ENCODE measurements at places on chromosomes 3 and 15.

- DNase-seq: no peak
These were observed 36.6 kb downstream of the RUBCN start for GRCh38 chr3:197700095-197700494.

GRCh38 chr15:91921843-91922198, 68.3 kb downstream of the SLCO3A1 start:
- no peak for DNase-seq

DNA sequence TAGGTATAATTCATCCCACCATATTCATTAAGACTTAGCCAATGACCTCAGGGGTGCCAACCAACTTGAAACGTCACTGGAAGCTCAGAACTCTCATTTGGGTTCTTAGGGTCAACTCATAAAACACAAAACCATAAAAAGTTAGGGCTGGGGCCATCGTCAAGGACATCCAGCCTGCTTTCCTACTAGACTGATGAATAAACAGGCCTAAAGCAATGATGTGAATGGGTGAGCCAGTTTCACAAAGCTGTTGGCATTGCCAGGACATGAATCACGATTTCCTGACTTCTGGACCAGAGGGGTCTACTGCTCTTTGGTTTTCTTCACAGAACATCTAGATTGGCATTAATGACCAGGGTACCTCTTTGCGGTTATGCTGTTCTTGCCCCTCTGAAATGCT, 64.7 kb downstream of the EOMES start:
- DNase-seq: no peak

- no peak for DNase-seq
These were observed 77.6 kb upstream of the RAP2B start for GRCh38 chr3:153084431-153084830.

DNA sequence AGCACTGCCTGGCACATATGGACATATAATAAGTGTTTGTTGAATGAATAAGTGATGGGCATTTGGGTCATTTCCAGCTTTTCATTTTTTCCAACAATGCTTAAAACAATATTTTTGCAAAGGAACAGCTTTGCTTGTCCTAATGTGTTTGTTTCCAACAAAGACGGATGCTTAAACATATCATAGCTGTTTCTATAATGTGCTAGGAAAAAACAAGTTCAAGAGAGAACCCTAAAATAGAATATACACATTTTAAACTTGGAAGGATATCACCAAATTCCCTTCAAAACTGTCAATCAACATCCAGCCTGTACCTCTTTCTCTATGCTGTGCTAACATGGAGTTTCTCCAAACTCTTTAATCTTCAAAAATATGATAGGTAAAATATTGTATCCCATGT, 224.5 kb upstream of the WNT5A start:
- no peak for DNase-seq

GRCh38 chr15:81001152-81002008, 657 bp downstream of the TLNRD1 start:
- DNase-seq: peak; percentile 75
